ENCODE measurements at places on chromosomes 3 and 15. TPM values are rescaled to one million over a fixed set of nuclear protein-coding genes. Genes with fewer than 3 reads are reported as not detected.

Gene ADGRG7
- total RNA-seq = not detected

Gene GCNT3
- 1.5 TPM for total RNA-seq

DNA sequence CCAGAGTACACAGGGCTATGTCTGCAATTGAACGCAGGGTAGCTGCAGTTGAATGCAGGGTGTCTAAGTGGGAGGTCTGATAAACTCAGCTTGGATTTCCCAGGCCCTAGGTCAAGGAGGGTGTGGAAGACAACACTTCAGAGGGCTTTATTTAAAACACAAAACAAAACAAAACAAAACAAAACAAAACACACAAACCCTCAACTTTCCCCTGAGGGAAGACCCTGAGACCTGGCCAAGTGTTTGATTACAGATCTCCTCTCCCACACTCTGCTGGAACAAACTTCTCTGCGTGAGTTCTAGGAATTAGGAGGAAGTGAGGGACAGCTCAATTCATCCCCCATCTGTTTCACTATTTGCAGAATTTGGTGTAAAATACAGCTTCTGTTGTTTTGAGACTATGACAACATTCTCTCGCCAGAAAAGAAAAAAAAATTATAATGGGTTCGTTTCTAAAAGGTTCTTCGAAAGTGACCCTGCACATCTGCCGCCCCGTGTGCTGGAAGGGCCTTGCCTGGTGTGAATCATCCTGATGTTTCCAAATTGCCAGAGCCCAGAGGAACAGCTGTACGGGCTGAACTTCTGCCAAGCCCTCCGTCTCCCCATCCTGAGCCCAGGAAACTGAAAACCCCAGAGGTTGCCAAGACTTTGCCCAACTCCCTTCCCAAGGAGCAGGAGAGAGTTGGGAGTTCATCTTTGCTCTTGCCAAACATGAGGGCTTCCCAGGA, 73.3 kb upstream of the RAD18 start:
- no peak for DNase-seq

GRCh38 chr3:195082811-195083210, 188.1 kb downstream of the XXYLT1 start:
- DNase-seq = no peak

DNA sequence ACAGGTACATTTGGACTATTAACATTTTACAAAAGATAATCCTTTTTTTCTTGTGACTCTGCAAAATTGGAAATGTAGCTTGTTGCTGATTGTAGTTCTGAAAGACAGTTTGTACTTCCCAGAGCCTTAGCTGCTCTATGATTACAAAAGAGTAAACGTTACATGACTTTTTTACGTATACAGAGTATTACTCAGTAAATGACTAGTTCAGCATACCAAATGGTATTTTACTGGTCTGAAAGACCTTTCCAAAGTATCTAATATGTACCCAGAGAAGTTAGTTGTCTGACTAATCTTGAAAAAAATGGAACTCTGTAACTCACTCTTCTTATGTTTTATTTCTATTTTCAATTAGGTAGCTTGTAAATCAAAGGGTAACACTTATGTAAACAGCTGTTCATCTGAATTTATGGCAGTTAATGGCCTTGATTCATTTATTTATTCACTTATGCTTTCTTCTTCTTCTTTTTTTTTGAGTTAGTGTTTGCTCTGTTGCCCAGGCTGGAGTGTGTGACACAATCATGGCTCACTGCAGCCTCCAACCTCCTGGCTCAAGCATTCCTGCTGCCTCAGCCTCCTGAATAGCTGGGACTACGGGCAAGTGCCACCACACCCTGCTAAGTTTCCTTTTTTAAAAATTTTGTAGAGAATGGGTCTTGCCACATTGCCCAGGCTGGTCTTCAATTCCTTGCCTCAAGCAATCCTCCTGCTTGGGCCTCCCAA, 151.7 kb downstream of the C3orf38 start:
- DNase-seq = no peak

- no peak for DNase-seq
These were observed 52.5 kb downstream of the CPN2 start for GRCh38 chr3:194298331-194299227.

DNA sequence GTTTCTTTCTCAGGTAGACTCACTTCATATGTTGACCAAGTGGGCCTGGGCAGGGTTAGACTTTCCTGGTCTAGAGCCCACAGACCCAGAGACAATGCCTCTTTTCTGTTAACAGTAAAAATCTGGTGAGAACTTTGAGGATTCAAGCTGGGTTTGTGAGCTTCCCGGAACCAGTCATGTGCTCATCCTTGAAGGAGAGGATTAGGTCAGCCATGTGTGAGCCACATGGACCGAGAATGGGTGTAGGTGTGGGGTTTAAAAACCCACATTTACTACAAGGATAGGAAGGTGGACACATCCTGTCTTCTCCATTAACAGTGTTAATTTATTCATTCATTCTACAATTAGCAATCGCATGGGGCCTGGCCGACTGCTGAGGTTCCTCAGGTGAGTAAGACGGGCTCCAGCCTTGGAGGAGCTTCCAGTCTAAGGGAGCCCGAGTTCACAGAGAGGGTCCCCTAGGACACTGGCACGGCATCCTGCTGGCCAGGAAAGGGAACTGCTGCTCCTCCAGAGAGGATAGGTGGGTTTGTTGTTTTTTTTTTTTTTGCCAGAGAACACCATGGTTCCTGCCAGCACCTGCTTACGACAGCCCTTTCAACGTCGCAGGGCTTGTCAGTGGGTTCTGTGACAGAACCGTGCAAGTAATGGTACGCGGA, 69.0 kb downstream of the SQOR start:
- no peak for DNase-seq

GRCh38 chr3:10961921-10962320, 30.6 kb upstream of the SLC6A1 start:
- no peak for DNase-seq
